Endodermal cell (in vitro differentiated cells): ENCODE measurements at places on chromosomes 5 and 9. TPM values are rescaled to one million over a fixed set of nuclear protein-coding genes. Genes with fewer than 3 reads are reported as not detected.

GRCh38 chr9:121510766-121511550, 11.3 kb upstream of the GGTA1 start:
- no peak for DNase-seq

HAVCR1 gene
- total RNA-seq: 0.19 to 1.0 TPM (median 0.60 TPM) in 3 replicates

DNA sequence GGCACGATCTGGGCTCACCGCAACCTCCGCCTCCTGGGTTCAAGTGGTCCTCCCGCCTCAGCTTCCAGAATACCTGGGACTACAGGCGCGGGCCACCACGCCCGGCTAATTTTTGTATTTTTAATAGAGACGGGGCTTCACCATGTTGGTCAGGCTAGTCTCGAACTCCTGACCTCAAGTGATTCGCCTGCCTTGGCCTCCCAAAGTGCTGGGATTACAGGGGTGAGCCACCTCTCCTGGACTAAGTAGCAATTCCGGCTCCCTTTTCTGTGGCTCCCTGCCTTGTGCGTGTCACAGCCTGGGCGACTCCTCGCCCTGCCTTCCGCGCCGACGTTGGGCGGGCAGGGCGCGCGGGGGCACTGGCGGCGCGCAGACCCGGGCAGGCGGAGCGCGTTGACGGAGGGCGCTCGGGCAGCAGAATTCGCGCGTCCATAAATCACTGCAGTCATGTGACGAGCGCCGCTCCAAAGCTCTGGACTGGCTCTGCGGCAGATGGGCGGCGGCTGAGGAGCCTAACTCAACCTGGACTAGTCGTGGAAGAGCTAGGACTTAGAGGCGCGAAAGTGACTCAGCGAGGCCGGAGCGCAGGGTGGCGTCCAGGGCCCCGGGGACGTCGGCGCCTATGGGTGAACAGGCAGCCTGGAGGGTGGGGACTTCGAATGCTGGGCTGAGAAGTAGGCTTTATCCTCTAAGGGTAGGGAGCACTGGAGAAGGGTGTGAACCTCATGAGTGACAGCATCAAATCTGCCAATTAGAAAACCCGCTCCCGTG, 1.4 kb upstream of the CIZ1 start:
- DNase-seq: no peak

PTGES gene
- 0.29 and 0.56 TPM in 2 replicates for total RNA-seq

DNA sequence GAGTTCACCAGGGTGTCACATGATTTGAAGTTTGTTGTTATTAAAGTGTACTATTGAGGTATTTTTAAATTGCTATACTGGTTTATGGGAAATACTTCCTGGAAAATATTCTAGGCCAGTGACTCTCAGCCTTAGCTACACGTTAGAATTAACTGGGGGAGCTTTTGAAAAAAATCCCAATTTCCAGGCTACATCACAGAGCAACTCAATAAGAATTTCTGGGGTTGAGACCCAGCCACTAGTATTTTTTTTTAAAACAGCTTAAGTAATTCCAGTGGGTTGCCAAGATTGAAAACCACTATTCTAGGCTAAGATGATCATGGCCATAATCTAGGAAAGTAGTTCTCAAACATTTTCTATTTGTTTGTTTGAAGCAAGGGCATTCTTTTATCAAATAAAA, 142.9 kb upstream of the GRIA1 start:
- no peak for DNase-seq

GHR gene
- total RNA-seq: 1.2 and 1.4 TPM in 2 replicates

- no peak for DNase-seq
Observed at GRCh38 chr5:3392306-3392939, 203.2 kb upstream of the IRX1 start.

GRCh38 chr9:37715991-37716505, 37.6 kb upstream of the TRMT10B start:
- DNase-seq: no peak

DNA sequence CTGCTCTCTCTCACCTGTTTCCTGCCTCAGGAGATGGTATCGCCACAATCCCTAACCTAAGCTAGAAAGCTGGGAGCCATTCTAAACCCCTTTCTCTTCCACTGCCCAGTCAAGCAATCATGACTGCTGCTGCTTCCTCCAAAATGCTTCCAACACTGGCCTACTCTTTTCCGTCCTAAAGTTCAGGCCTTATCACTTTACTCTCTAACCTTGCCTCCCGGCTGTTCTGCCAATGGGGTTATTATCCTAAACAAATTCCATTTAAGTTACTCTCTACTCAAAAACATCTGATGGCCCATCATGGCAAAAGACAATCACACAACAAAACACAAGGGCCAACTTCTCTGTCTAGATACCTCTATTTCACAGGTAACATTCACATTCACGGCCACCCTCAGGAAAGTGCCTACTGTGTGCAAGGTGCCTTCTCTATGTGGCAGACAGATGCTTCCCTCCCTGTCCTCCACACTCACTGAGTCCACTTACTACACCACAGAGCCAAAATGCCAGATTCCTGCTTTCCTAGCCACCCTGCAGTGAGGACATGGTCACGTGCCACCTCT, 168.0 kb downstream of the CDK5RAP2 start:
- no peak for DNase-seq

DNA sequence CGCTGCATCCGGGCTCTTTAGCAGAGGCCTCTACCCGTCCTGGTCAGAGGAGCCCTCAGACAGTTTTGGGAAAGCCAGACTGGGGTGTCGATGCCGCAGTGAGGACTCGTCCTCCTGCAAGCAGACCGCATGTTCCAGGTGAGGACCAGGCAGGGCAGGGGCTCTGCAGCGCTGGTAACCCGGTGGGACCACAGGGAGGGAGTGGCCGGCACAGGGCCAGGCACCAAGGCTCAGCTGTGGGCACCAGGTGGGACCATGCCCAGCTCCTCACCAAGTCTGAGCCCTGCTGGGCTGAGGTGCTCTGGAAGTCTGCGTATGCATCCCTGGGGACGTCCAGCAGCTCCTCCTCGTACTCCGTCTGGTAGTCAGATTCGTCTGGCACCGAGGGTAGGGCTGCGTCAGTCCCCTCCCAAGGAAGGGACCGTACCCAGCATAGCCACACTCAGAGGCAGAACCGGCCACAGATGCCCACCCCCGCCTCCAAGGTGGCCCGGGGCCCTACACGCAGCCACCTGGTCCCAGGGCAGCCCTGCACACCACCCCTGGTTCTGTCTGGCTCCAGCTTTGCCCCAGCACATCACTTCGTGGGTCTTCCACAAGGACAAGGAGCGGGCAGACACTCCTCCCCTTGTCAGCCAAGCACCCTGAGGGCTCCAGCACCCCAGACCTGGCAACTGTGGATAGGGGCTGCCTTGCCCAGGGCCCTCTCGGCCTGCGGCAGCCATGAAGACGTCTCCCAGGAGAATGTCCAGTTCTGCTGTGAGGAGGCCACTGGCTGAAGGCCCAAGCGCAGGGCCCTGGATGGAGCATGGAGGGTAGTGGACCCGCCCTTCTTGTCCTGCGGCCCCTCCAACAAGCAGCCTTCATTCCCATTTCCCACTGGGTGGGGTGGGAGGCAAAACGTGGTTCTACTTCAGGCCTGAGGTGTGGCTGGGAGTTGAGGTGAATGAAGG, 1.5 kb upstream of the NSMF start:
- no peak for DNase-seq

DNA sequence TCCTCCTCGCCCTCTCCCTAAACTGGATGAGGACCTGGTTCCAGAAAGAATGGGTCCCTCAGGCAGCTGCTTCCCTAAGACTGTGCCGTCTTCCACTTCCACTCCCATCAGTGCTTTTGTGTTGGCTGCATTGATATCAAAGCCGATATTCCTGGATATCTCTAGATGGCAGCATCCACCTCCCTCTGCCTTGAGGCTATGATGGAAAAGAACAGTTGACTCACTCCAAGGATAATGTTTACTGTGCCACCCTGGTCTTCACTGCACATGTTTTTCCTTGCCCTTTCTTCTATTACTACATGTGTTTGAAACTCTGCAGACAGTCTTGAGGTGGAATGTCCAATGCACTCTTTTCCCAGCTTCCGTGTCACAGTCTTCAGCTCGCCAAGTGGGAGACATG, 211.6 kb downstream of the MAST4 start:
- no peak for DNase-seq

MYMK gene
- total RNA-seq: not detected in 2 replicates

GRCh38 chr9:114387680-114388356, at the start of gene AKNA:
Gene AKNA (minus strand): TSS chr9:114387982. CDS start chr9:114381333, 6,649 bp downstream.
- DNase-seq: peak; percentile 93

NPR2 gene
- total RNA-seq: 23.4 to 26.0 TPM (median 23.7 TPM) in 3 replicates

- DNase-seq: no peak
Observed at GRCh38 chr9:78163834-78164233, 72.0 kb upstream of the CEP78 start.

GRCh38 chr9:88587885-88588649, 53.1 kb downstream of the NXNL2 start:
- DNase-seq: no peak

DNA sequence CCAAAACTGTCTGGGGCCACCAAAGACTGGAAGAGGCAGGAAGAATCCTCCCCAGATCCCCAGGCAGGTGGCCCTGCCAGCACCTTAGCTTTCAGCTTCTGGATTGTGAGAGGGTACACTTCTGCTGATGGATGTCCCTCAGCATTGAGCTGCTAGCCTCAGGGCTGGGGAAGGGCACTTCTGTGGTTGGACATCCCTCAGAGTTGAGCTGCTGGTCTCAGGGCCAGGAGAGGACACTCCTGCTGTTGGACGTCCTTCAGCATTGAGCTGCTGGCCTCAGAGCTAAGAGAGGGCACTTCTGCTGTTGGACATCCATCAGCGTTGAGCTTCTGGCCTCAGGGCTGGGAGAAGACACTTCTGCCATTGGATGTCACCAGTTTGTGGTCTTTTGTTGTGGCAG, 83.8 kb upstream of the FCN1 start:
- no peak for DNase-seq

DNA sequence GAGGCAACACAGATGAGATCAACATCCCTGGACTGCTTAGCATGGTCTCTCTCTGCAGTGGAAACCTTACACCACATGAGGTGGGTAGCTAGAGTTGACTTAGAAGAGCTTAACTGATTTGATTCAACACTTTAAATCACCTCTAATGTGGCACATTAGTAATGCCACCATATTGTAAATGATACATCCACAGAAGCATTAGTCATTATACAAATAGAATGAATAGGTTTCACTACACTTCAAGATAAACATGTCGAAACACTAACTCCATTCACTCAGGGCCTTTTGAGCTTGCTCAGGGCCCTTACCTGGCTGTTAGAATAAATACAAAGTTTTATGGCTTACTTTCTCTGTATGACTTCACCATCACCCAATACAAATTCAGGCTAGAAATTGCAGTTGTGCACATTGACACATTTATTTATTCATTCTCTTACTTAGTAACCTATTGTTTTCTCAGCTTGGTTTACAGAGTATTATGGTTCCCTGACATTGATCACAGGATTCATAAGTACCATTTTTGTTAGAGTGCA, 9.3 kb upstream of the SMAD5 start:
- no peak for DNase-seq

DNA sequence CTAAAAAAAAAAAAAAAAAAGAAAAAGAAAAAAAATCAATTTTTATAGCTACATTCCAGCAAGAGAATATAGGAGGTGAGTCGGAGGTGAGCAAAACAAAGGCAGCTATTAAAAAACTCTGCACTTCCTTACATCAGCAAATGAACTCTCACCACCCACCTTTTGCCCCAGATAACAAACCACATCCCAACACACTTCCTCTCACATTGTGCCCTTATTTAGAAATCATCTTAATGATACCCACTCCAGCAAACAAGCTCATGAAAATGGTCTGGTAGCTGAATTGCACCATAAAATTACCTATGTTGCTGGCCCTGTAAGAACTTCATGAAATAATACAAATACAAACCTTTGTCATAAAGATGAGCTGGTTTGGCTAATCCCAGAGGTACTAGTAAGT, 82.9 kb downstream of the CEMIP2 start:
- DNase-seq: no peak

DNA sequence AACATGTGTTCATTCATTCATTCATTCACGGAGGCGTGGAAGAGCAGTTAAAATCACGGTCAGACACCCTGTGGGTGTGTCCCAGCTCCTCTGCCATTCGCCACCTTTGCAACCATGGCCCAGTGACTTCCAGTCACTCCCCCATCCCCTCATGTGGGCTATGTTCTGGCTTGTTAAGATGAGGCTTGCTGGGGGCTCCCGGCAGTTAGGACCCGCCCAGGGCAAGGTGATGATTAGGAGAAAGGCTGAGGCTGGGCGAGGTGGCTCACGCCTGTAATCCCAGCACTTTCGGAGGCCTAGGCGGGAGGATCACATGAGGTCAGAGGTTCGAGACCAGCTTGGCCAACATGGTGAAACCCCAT, 24.9 kb upstream of the PTGES start:
- DNase-seq: no peak

DNA sequence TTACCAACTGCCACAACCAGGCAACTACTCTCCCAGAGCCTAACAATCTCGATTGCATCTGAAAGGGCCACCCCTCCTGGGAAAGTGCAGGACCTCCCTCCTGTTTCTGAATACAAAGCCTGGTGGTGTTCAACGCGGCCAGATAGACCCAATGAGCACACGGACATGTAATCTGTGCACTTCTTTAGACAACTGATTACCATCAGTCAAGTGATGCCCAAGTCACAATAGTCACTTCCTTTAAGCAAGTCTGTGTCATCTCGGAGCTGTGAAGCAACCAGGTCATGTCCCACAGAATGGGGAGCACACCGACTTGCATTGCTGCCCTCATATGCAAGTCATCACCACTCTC, 739 bp downstream of the C9orf72 start:
- peak; percentile 65 for DNase-seq

IGFBPL1 gene
- total RNA-seq: 82.2 to 113 TPM (median 90.3 TPM) in 3 replicates

DNA sequence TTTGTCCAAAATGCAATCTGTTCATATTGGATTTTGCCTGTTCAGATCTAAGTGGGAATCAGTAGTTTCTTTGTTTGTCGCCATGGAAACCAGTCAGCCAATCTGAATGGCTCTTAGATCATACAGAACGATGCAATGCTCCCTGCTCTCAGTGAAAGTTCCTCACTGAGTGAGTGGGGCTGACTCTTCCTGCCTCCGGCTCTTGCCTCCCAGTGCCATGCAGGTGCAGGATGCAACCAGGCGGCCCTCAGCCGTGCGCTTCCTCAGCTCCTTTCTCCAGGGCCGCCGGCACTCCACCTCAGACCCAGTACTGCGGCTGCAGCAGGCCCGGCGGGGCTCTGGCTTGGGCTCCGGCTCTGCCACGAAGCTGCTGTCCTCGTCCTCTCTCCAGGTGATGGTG, at the start of gene PTPDC1:
PTPDC1 (plus strand) TSS at position 151 of the 400 bp plus-strand sequence; CDS start at position 218, 67 bp downstream.
- DNase-seq: peak; percentile 86

- DNase-seq: no peak
Observed at GRCh38 chr9:113219969-113220368, 1.1 kb downstream of the FKBP15 start.

DNA sequence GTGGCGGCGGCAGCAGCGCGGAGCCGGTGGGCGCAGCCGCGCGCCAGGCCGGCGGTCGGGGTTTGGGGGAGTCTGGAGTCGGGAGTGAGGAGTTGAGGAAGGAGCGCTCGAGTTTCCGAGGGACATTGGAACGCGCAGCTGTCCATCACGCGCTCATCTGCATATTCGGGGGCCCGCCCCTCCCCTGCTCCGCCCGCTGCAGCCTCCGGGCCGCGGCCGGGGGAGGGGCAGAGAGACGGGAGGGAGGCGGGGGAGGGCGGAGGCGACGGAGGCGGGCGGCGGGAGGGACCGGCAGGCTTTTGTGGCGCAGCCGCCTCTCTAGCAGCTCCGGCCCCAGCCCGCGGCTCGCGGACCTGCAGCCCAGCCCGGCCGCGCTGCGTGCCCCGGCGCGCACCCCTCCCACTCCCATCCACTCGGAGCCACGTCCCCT, at the start of gene IRX2:
IRX2 (minus strand) TSS at position 86 of the 430 bp plus-strand sequence. CDS start 264 bp downstream, outside the sequence.
- peak; percentile 96 for DNase-seq

GRCh38 chr5:6541256-6542013, 91.4 kb downstream of the NSUN2 start:
- peak; percentile 17 for DNase-seq
